ENCODE measurements at places on chromosomes 2 and 18. TPM values are rescaled to one million over a fixed set of nuclear protein-coding genes. Genes with fewer than 3 reads are reported as not detected.

Gene DYNAP
- not detected for total RNA-seq

Gene HRH4
- not detected for total RNA-seq

Gene IL1B
- total RNA-seq: 0.18 TPM

Gene RAX
- total RNA-seq: not detected

Gene LTBP1
- total RNA-seq: 376 TPM

Gene ALK
- not detected for total RNA-seq

Gene PDE1A
- 11.2 TPM for total RNA-seq

Gene IL36A
- not detected for total RNA-seq

Gene SCN2A
- total RNA-seq: 9.0 TPM

Gene LCT
- total RNA-seq: not detected

Gene SMYD1
- not detected for total RNA-seq

Gene PEX13
- 31.1 TPM for total RNA-seq

Gene SERPINB8
- 19.8 TPM for total RNA-seq

Gene MAP3K2
- total RNA-seq: 20.8 TPM

Gene GLS
- total RNA-seq: 52.2 TPM

Gene AQP12A
- total RNA-seq: not detected

Gene GYPC
- 71.8 TPM for total RNA-seq

Gene FHL2
- 288 TPM for total RNA-seq

Gene SERPINB11
- not detected for total RNA-seq

Gene KIAA2012
- not detected for total RNA-seq

Gene RSAD2
- not detected for total RNA-seq

Gene MATN3
- total RNA-seq: 3.5 TPM

Gene GNLY
- total RNA-seq: not detected

Gene YWHAQ
- total RNA-seq: 395 TPM

Gene TUBB8B
- total RNA-seq: not detected

Gene SOWAHC
- total RNA-seq: 7.1 TPM

Gene SCG2
- total RNA-seq: under 0.01 TPM

All from myometrial cell (primary cell).